ENCODE measurements at places on chromosomes 1 and 21.

DNA sequence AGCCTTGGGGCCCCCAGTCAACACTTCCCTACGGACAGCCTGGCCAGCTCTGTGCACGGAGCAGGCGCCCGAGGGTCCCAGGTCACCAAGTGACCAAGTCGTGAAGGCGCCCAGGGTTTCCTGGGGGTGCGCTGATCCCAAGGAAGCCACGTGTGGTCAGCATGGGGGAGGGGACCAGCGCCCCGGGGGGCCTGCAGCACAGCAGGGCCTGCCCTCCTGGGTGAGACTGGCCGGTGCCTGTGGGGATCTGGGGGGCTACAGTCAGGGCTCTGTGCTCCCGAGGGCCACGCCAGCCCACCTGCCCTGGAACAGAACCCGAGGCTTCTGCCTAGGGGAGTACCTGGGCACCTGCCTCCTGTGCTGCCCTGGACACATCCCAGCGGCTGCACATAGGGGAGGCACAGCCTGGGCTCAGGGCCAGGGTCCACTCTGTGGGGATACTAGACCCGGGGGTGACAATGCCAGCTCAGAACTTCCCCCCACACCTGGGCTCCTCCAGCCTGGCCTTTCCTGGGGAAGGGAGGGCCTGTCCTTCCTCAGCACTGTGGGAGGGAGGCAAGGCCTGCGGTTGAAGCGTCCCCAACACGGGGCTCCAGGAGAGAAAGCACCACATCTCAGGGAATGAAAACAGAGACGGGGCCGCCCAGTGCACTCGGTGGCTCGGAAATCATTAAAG is 6.2 kb upstream of the POFUT2 start:
- no peak for DNase-seq

- DNase-seq, result no peak
Observed at GRCh38 chr1:39081271-39082009, 55.3 kb downstream of the NDUFS5 start.

DNA sequence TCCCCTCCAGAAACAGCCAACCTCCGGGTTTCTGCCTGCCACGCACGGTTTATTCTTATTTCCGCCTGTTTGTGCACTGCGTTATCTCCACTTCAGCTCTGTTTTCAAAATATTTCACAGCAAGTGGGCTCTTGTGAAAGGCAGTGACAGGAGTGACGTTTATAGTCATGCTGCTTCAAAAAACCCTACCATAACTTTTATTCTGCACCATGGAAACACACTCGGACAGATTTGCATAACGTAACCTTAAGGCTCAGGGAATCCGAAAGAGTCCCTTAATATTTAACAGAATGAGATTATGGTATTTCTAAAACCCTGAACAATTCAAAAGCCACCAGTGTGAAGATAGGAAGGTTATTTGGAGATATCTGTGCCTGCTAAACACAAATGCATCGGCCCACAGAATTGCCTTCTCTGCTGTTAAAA is 782 bp upstream of the SDE2 start:
- DNase-seq, result peak; percentile 85

DNA sequence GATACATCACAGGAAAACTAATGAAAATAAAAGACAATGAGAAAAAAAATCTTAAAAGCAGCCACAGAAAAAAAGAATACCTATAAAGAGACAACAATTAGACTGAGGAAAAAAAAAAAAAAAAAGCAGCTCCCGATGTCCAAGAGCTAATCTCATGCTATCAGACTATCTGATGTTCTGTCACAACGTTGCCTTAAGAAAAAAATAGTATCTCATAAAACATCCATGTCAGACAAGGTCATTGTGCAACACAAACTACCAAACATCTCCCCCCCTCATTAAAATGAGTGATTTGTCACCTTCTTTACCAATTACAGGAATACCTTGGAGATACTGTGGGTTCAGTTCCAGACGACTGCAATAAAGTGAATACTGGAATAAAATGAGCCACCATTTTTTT is 68.9 kb downstream of the ZNF644 start:
- no peak for DNase-seq

DNA sequence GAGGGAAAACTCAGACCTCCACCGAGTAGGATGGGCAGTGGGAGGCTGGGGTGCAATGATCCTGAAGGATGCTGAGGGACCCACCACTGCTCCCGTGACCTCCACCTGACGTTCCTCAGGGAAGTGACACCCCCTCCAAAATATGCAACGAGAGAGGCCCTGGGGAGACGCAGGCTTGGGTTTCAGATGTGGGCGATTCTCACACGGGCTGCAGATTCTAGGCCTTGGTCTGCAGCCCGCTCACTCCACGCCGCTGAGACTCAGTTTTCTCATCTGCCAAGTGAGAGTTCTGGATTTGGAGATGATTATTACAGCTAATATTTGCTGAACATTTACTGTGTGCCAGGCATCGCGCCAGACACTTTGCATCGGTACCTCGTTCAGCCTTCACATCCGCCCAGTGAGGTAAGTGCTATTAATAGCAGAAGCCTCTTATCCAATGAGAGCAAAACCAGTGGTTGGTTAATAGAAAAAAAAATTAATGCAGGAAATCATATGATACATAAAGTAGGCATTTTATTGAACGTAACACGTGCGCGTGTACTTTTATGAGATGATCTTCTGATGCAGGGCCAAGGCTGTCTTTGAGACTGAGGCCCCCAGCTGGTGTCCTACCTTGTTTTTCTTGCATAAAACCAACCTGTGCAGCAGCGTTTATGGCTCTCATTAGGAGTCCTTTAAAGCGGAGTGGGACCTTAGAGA is 102.0 kb upstream of the RUNX3 start:
- peak; percentile 50 for DNase-seq

All from inflammatory macrophage (primary cell).